ENCODE measurements at places on chromosomes 13 and 19.
A peak's percentile ranks its signal among the peaks of the same experiment; 100 is the strongest.

DNA sequence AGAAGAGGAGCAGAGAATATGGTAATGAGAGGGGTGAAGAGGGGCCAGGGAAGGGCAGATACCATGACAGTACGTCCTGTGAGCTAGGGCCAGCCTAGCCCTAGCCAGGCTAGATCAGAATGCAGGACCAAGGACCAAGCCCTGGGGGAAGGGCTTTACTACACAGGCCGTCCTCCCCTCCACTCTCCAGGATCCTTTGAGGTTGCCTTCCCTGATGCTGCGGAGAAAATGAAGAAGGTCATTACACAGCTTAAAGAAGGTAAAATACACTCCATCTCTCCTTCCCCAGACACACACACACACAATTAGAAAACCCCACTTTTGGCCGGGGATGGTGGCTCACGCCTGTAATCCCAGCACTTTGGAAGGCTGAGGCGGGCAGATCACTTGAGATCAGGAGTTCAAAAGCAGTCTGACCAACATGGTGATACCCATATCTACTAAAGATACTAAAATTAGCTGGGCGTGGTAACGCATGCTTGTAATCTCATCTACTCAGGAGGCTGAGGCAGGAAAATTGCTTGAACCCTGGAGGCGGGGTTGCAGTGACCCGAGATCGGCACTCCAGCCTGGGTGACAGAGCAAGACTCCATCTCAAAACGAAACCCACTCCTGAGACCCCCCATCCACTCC is 8.5 kb downstream of the SPACA6 start:
- DNase-seq: no peak

DNA sequence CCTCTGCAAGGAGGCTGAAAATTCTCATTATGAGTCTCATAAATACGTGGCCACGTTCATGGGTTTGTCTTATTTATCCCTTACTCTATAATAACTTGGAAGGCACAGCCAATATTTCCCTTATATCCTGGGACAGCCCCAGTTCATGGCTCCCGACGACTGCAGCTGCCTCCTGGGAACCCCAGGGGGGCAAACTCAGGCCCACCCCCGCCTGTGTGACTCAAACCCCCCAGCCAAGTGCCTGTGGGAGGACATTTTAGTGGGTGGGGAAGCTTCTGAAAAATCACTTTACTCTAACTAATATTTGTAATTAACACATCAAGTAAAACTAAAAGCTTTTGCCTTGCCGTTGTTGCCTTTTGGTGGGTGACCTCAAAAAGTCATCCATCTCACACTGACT is 14.3 kb downstream of the RASA3 start:
- no peak for DNase-seq

- DNase-seq: no peak
These were observed 7.6 kb downstream of the CAPN12 start for GRCh38 chr19:38736413-38737280.

DNA sequence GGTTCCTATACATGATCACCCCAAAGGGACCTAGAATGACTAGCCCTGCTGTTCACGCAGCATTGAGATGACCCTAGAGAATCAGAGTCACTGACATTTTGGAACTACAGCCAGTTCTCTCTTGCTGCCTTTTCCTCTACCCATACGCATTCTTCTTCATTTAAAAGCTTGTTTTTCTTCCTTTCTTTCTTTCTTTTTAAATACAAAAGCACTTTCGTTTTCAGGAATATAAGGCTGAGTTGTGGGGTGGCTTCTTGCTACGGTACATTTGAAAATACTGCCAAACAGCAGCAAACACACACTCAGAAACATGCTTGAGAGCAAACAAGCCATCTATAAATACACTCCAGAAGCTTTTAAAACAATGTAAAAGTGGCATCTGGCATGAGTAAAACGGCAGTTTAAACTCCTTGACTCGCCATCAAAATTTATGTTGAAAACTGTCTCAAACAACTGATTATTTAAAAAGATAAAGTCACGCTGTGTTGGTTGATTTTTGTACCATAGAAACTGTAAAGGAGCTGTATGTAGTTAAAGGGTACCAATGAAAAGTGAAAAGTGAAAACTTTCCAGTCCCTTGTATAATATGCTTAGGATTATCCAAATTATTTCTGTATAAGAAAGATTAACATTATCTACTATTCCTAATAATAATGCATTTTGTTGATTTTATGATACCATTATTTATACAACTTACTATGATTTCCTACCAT is 95.6 kb downstream of the PCDH9 start:
- no peak for DNase-seq

- no peak for DNase-seq
These were observed 748 bp downstream of the LMNB2 start for GRCh38 chr19:2455851-2456570.

DNA sequence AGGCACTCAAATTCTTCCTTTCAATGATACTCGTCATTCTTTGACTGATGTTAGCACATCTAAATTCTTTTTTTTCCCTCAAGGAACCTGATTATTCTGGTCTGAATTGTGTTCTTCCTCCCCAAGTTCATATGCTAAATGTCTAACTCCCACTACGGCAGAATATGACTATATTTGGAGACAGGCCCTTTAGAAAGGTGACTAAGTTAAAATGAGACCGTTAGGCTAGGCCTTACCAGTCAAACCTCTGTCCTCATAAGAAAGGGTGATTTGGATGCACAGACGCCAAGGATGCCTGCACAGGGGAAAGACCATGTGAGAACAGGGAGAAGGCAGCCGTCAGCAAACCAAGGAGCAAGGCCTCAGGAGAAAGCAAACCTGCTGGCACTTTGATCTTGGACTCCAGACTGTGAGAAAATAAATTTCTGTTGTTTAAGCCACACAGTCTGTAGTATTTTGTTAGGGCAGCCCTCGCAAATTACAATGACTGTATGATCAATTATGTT is 13.1 kb upstream of the FOXO1 start:
- no peak for DNase-seq

GRCh38 chr13:34926508-34926907 is 15.6 kb upstream of the NBEA start:
- no peak for DNase-seq

DNA sequence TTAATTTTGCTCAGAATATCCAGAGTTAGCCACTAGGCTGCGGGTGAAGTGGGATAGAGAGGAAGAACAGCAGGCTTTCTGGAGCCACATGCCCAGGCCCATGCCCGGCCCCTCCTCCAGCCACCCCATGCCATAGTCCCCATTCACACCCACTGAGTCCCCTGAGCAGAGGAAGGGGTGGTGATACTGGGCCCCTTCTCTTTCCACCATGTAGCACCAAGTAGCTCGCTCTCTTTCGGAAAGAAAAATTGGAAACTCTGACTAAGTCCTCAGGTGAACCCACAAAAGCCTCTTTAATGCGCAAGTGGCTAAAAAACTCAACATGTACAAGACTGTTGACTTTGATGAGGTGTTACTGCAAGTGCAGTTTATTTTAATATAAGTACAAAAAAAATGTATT is 76.7 kb upstream of the GPR183 start:
- no peak for DNase-seq

DNA sequence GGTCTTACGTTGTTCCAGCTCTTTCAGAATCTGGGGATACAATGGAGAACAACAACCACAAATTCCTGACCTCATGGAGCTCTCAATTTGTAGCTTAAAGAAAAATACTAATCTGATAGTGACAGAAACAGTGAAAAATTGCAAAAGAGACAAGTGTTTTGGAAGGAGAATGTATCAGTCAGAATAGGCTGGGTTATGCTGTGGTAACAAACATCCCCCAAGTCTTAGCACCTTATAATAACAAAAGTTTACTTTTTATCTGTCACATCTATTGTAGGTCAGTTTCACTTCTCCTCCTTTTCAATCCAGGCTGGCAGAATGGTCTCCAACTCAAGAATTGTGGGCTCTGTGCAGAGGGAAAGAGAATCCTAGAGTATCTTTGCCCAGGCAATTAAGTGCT is 9.5 kb downstream of the FAM187B start:
- DNase-seq: no peak

DNA sequence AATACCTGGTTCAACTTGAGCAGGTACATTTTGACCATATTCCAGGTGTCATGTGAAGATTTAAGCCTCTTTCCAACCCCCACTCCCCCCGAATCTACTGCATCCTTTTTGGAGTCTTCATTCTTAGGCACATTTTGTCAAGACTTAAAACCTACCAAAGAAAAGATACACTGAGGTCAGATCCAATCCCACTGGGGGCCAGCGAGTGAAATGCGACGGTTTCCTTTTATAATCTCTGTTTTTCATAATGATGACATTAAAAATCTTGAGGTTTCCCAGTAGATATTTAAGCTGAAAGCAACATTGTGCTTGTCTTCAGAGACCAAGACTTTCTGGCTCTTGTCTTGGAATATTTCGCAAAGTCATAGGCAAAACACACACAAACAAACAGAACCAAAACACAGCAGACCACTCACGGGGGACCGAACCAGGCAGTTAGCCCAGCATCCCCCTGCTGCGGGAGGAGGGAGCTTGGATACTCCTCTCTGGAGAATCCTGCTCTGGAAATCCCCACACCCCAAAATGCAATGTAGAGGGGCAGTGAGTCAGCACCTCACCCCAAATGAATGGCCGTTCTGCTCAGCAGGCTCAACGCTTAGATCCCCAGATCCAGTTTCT is 506 bp upstream of the GAS6 start:
- DNase-seq: no peak

- DNase-seq: no peak
These were observed 322.8 kb downstream of the UQCRFS1 start for GRCh38 chr19:28889941-28890670.

DNA sequence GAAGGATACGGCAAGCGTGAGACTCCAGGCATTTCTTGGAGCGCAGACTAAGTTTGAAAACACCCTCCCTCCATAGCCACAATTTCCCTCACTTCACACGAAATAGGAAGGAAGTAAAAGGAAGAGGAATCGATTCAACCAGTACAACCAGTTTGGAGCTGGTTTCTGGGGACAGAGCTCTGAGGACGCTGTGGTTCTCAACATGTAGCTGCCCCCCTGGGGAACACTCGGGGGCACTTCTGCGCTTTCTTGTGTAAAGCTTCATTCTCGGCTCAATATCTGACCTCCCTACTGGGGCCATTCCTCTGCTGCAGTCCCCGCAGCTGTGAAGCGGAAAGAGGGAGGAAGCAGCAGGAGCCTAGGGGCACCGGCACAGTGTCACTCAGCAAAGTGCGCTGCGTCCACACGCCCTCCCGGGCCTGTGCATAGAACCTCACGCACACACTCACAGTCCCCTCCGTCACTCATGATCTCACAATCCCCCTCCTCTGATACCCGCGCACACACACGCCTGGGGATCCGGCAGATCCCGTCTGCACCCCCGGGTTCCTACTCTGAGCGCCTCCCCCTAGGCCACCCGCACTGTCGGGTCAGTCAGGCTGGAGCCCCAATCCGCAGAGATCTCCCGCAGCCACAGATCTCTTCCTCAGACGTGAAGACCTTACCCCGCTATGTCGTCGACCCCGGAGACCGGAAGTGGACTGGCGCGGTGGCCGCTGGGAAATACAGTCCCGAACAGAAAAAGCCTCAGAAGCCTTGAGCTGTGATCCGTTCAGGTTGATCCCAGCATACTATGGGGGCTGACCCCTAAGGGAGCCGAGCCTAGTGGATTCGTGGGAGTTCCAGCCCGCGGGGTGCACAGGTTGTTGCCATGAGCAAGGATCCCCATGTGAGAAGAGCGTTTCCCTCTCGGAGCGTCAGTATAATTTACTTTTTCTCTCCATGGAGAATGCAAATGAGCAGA is at the start of gene ZNF780A:
ZNF780A (minus strand) TSS at position 703 of the 964 bp plus-strand sequence. CDS start 6,190 bp downstream, outside the sequence.
- DNase-seq: peak; percentile 64

DNA sequence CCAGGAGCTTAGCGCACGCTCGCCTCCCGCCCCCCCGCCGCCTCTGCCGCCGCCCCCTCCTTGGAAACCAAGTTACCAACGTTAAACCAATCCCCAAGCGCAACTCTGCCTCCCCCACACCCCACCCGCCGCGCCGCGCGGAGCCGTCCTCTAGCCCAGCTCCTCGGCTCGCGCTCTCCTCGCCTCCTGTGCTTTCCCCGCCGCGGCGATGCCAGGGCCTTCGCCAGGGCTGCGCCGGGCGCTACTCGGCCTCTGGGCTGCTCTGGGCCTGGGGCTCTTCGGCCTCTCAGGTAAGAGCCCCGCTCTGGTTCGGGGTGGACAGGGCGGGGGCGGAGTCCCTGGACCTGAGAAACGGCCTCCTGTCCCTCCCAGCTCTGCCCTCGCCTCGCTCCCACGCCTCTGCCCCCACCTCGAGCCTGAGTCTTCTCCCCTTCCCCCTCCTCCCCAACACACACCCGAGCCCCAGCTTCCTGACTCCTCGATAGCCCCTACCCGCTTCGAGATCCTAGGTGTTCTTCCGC is at the start of gene ICAM5:
ICAM5 (plus strand) TSS at position 117 of the 521 bp plus-strand sequence; CDS start at position 209, 92 bp downstream.
- no peak for DNase-seq

GRCh38 chr19:14957464-14957863 is 16.2 kb downstream of the OR7C2 start:
- no peak for DNase-seq

DNA sequence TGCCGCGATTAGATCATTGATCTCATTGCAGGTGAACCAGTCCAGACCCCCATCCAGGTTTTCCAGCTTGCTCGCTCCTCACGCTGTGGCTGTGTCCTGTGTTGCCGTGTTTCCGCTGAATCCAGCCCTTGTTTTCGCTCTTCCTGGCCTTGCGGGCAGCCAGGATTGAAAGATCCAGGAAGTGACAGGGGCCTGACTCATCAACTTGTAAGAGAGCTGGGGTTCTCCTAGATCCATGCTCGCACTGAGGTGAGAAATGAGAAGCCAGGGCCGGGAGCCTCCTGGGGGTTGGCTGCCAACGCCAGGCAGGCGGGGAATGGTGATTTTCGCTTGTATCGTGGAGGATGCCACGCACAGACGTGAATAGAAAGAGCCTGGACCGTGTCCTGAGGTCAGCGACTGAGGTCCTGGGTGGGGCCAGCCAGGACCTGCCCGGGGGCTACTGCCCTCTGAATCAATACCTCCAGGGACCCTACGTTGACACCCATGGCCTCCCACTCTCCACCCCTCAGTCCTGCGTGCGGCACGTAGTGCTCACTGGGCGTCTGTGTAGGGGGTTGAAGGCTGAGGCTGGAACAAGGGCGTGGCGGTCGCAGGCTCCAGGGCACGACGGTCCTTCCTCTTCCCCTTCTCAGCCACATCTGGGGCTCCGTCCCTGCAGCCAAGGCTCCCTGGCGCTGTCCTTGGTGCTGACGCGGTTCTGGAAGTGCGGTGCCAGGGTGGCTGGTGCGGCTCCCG is 7.3 kb upstream of the PTPRH start:
- peak; percentile 60 for DNase-seq

- DNase-seq: peak; percentile 44
These were observed 5.3 kb downstream of the DHPS start for GRCh38 chr19:12676384-12676792.

Data from left renal pelvis (tissue), 4 donors.